ENCODE measurements at places on chromosomes 7 and 10.
A peak's percentile ranks its signal among the peaks of the same experiment; 100 is the strongest.

DNA sequence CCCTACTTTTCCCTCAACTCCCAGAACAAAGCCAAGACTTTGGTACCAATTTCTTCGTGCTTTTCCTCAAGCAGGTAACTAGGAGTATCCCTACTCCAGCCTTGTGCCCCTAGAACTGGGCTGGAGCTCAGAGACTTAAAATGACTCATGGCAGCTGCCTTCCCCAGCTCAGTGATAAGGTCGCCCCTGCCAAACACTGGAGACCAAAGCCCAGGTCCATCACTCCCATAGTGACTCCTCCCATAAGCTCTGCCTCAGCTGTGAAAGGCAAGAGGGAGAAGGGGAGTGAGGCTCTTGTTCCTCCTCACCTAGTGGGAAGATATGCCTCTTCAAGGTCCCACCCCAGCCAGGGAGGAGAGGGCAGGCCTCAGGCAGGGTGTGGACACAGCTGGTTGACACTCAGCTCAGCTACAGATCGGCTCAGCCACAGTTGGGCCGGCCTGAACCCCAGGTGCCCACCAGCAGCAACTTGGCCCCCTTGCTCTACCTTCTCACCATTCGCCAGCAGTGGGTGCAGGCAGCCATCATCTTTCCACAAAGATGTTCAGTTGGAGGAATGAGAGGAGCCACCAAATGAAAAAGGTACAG is 13.8 kb upstream of the CYREN start:
- no peak for DNase-seq

- DNase-seq, result peak; percentile 87
Observed at GRCh38 chr10:98309366-98310355, 41.7 kb upstream of the LOXL4 start.

GRCh38 chr7:155848691-155849669 is 36.7 kb upstream of the SHH start:
- DNase-seq, result no peak

DNA sequence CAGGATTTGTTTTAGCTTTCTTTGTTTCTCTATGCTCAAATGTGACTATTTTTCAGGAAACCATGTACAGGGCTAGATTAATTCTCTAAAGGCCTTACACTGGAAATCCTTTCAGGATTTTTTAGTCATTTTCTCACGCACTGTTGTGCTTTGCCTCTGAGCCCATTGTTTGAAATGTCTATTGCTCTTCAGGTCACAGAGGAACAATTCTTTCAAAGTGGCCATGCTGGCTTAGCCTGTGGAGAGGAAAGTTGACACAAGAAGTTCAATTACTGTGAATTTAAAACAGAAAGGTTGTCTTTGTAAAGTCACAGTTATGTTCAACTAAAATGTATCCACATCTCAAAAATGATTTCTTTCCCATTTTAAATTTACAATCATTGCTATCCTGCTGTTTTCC is 1071.7 kb upstream of the POT1 start:
- DNase-seq, result no peak

GRCh38 chr7:104604706-104605105 is 276.3 kb downstream of the LHFPL3 start:
- no peak for DNase-seq

- no peak for DNase-seq
Observed at GRCh38 chr7:84247591-84247990, 53.0 kb upstream of the SEMA3A start.

GRCh38 chr7:47819607-47819920 is 128.7 kb downstream of the PKD1L1 start:
- DNase-seq, result no peak

GRCh38 chr10:112637901-112638300 is 190.9 kb downstream of the VTI1A start:
- DNase-seq, result no peak

GRCh38 chr7:157432541-157432956 is 95.7 kb downstream of the DNAJB6 start:
- peak; percentile 78 for DNase-seq

DNA sequence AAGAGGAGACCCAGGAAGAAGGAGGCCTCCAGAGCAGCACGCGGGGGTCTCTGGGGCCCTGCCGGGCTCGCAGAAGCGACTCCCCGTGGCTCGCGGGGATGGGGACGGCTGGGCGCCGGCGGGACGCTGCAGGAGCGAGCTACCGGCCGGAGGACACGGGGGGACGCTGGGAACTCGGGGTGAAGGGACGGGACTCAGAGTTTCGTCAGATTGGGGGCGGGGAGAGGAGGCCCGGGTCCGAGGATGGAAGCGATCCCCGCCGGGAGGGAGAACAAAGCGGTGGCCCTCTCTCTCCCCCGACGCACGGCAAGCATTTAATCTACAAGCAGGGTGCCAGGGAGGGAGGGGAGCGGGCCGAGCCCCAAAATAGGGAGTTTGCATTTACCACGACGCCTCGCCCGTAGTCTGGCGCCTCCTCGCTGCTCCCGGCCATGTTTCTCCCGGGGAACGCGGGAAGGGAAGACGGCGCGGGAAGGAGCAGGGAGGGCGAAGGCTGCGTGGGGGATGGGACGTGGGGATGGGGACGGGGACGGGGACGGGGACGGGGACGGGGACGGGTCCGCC is at the start of gene PRTFDC1:
PRTFDC1 (minus strand) TSS at position 464 of the 564 bp plus-strand sequence; CDS start at position 433, 31 bp downstream.
- peak; percentile 31 for DNase-seq

- no peak for DNase-seq
Observed at GRCh38 chr7:42372479-42372878, 135.5 kb upstream of the GLI3 start.

DNA sequence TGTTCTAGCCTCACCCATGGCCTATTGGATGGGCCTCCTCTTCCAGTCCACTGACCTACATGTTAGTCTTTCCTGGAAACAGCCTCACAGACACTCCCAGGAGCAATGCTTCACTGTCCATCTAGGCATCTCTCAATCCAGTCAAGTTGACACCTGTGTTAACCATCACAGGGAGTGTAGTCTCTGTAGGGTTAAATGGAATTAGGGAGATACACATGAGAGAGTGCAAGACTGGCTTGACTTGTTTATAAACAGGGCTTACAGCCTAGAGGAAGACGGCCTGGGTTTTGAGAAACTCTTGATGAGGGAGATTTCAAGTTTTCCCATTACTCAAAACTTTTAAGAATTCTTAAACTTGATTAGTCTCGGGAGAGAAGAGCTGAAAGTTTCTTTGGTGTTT is 18.9 kb upstream of the PRSS37 start:
- DNase-seq, result no peak

GRCh38 chr10:9745158-9745557 is 1272.5 kb upstream of the CELF2 start:
- DNase-seq, result no peak

DNA sequence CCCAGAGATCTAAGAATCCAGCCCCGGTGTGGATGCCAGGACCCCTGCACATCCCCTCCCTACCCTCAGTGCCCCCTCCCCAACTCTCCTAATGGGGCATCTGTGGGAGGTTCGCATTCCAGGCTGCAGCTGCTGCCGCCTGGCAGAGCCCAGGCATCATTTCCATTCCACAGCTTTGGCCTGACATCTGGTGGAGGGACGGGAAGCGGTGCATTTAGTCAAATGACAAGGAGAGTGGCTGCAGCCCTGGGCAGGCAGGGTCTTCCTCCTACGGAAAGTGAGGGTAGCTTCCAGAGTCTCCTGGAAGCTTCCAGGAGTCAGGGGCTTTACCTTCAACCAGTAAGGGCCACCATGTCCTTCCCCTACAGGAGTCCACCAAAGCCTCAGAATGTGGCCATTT is 30.8 kb downstream of the PRLHR start:
- no peak for DNase-seq

- DNase-seq, result no peak
Observed at GRCh38 chr10:124909563-124909962, 32.4 kb upstream of the ZRANB1 start.

DNA sequence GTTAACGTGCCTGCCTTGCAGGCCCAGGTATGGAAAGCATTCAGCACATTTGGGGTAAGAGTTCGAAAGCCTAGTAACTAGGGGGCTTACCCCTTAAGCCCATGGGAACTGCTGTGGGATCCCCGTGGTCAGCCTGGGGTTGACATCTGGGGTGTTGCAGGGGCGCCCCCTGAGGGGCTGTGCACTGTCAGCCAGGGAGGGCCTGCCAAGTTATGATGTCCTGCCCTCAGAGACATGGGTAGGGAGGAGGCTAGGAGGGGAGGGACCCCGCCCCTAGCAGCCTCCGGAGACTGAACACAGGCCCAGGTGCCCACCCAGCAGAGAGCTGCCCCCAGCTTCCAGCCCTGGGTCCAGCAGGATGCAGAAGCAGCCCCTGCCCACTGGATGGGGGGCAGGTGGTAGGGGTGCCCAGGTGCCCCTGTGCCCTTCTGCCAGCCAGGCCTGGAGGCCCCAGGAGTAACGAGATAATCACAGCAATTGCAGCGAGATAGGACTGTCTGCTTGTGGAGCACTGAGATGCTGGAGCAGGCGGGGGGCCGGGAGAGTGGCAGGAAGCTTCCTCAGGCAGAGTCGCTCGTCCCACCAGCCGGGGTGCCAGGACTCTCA is 153.3 kb downstream of the UBE2H start:
- DNase-seq, result no peak
